Suppressor macrophage treated with lipopolysaccharide for 4 hours (primary cell): ENCODE measurements at places on chromosomes 11 and 22.

DNA sequence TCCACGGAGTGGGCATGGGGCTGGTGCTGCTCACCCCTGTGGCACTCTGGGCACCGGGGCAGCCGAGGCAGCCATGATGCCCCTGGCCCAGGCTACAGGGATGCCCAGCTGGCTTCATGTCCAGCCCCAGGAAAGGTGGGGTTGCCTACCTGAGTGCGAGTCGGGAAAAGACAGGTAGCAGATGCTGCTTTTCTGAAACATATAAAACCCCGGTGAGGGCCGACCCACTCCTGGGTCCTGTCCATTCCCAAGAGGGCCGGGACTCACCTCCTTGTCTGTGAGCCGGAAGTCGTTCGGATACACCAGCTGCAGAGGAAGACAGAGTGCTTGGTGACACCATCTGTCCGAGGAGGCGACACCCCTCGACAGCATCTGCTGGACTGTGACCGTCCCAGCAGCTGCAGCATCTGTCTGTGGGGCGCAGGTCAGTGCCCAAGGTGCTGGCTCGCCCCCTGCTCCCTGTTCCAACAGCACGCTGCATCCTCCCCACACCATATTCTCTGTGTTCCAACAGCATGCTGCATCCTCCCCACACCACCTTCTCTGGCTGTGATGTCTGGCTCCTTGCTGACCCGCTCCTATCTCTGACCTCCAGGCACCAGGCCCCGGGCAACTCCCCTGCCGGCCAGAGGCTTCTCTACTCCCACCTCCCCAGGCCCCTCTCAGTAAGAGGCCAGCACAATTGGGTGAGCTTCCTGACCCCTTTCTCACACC lies 8.0 kb downstream of the DENND6B start:
- no peak for DNase-seq

DNA sequence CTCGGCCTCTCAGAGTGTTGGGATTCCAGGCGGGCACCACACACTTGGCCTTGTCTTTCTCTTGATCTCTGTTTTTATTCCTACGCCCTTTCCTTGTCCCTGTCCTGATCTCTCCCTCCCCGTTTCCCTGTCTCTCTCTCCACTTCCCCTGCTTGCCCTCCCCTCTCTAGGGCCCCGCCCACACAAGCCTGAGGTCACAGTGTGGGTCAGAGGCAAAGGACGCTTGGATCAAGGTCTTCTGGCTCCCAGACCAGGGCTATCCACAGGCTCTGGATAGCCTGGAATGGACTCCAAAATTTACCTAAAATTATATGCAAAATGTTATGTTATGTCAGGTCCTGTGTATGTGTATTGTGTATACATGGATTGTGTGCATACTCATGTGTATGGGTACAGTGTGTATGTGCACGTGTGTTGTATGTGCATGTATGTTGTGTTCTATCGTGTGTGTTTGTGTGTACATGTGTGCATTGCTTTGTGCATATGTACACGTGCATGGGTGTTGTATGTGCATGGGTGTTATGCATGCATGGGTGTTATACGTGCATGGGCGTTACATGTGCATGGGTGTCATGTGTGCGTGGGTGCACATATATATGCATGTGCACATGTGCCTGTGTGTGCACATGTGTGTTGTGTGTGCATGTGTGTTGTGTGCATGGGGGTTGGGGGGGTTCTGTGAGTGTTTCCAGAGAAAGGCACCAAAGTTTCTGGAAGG lies 38.3 kb downstream of the TP53I11 start:
- DNase-seq: peak; percentile 44

- DNase-seq: peak; percentile 1
Observed at GRCh38 chr11:130834886-130835285, 81.4 kb downstream of the SNX19 start.

DNA sequence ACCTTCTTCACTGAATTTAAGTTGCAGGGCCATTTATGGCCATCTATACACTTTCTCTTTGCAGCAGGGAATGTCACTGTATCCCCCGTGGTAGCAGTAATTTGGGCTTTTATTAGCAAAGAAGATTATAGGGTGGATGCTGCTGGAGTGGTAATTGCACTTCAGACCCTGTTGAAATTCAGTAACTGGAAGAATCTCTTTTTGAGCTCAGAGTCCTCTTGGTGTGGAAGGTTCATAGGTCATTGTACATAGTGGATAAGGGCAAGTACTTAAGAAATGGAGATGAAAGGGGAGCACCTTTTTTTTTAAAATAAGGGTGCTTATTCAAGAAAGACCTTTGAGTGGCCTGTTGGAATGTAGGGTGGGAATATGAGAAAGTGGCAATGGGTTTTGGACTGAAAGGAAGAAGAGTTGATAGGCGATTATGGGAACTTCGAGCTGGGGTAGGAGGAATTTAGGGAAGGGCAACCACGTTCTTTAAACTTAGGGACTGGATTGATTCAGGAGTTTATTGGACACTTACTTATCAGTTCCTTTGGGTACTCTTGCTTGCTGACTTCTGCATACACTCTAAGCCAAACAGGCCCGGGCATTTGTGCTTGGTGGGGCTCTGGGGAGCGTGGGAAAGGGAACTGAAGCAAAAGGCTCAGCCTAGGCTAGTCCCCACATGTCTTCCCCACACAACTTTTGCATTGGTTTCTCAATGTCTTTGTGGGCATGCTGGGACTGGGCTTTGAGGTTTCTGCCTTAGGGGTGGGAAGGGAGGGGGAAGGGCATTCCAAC lies 26.5 kb downstream of the CTNND1 start:
- peak; percentile 78 for DNase-seq

GRCh38 chr22:36914390-36914752 lies 943 bp downstream of the CSF2RB start:
- DNase-seq: no peak

DNA sequence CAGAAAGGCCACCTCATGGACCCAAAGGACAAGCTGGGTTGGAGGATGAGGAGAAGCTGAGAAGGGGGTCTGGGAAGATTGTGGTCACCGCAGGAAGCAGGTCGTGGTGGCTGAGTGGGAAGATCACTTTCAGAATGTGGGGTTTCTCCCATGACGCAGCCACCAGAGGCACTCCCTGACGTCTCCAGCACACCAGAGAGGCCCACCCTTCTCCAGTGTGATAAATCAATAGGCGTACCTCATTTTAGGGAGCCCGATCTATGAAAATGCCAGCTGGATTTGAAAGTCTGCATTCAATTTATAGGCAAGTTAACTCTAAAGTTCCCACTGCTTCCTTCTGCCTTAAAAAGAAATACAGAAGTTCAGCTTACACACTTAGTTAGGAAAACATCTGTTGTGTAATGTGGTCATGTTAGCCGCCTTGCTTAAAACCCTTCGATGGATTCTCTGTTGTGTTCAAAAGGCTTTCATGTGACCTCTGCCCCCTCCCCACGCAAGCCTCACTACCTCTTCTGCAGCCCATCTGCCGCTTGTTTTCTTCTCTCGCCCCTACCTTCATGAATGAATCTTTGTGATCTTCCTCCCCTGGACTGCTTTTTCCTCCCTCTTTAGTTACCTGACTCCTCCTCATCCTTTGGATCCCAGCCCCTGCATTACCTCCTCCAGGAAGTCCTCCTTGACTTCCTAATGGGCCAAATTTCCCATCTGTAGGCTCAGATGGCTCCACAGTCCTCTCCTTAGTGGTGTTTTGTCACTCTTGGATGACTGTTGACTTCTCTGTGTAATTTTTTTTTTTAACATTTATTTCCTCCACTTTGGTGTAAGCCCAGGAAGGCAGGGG lies 10.7 kb downstream of the TSPAN18 start:
- peak; percentile 29 for DNase-seq

DNA sequence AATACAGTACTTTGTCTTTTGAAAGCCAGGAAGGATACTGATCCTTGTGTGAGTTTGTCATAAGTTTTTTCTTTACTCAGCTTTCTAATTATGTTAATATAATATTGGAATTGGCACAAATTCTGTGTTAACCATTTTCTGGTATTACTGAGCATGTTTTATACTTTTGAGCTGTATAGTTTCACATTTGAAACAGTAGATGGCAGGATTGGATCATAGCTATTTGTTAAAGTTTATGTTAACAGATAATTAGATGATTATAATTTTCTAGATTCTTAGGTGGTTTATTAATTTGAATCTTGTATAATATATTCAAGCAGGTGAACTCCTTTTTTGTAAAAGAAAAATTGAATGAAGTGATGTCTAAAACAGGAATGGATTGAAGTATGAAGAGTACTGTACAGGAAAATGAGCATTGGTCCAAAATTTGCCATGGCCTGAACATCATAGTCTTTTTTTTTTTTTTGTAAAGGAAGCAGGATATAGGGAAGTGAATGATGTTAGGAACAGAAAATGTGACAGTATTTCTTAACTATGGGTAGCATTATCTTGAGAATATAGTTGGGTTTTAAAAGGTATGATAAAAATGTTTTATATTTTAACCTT lies 102.0 kb downstream of the CYP2R1 start:
- DNase-seq: peak; percentile 42

- DNase-seq: no peak
Observed at GRCh38 chr11:28250192-28250591, 142.0 kb downstream of the METTL15 start.

GRCh38 chr11:120597250-120598215 lies 86.0 kb downstream of the GRIK4 start:
- DNase-seq: no peak
